ENCODE measurements at places on chromosomes 3 and 15.

GRCh38 chr3:114674036-114674435 is 380.2 kb downstream of the TIGIT start:
- no peak for DNase-seq

DNA sequence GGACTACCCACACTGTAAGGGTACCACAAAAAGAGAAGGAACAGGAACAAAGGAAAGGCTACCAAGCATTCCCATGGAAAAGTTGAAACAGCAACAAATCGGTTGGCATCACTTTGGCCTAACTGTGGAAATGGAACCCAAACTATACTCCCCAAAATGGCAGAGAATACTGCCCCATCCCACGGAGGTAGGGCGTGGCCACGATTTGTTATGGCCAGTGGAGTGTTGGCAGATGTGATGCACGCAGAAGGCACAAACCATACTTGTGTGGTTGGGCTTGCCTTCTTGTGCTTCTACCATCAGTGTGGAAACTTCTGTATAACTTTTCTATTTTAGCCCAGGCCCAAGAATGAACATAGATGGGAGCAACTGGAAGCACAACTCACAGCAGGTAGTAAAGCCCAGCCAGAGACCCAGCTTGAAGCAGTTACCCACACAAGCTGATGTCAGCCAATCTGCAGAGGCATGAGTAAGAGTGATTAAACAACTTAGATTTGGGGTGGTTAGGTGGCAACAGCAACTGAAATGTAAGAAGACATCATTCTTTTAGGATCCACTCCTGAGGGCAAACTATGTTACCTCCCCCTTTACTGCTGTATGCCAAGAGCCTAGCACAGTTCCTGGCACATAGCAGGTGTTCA is 64.1 kb downstream of the BTD start:
- DNase-seq, result no peak

DNA sequence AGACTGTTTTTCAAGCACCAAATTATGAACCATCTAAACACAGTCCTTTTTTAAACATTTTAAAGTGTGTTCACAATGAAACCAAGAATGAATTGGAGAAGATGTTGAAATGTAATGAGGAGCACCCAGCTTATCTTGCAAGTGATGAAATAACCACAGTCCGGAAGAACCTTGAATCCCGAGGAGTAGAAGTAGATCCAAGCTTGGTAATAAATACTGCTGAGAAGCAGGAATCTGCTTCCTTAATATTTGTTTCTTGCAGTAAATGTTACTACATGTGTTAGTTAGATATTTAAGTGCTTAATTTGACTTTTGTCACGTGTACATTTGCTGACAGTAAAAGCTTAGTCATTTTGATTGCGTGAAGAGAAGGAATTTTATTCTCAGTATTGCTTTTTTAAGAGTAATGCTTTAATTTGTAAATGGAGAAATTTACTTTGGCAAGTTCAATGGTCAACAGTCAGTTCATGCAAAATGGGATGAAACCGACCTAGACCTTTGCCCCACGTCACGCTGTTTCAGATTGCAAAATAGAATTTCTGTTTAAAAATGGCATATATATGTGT is 69.8 kb downstream of the OPA1 start:
- no peak for DNase-seq

GRCh38 chr3:171744158-171744741 is 66.0 kb downstream of the PLD1 start:
- no peak for DNase-seq

DNA sequence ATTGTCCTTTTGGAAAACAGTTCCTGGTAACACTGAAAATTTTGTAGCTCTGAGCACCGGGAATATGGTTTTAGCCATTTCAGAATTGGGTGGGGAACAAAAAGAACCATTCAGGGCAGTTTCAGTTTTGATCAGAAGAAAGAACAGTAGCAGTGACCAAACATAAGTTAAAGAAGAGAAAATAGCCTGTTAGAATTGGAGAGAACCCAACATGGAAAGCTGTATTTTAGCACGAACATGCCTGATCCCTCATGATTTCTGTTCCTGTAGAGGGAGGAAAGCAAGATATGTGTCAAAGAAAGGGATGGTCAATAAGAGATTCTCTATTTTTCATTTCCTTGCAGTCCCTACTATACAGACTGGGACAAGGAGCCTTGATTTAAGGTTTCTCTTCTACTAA is 119.9 kb downstream of the ALDH1A2 start:
- no peak for DNase-seq

GRCh38 chr15:77251662-77252061 is 168.2 kb downstream of the PEAK1 start:
- DNase-seq, result no peak

GRCh38 chr15:89172921-89173320 is 48.5 kb downstream of the RLBP1 start:
- no peak for DNase-seq

DNA sequence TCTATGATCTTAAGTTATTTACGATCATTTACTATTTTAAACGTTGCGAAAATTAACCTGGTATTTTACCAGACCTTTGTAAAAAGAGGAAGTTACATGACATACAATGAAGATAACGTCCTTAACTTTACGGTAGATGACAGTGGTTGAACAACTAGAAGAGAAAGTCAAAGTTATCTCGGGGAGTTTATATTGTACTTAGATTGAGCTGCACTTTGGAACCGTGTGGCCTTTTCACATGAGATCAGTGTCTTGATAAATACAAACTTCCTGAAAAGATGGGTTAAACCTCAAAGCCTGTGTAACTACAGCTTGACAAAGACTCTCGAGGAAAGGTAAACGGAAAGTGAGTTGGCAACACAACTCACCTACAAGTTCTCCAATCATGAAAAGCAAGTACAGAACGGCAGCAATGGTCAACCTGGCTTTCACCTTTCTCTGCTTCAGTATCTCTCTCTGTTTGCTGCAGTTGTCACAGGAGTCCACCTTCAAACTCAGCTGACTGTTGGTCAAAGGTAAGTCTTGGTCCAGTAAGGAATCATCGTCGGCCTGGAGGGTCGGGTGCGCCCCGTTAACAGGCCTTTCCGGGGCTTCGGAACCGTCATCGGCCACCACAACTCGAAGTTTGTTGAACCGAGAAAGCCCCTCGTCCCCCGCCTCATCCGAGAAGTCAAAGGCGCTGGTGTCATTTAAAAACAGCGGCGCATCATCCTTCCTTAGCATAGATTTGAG is 793 bp downstream of the SLC30A4 start:
- DNase-seq, result no peak

GRCh38 chr3:58567251-58567515 is 10.0 kb downstream of the FAM107A start:
- no peak for DNase-seq

Data from T-helper 2 cell treated with Interferon-gamma antibody and Interleukin-4, amounts not matched to agents 5 μg/mL and 100 μg/mL, for 36 hours (primary cell).